ENCODE measurements at places on chromosomes 2 and 18. TPM values are rescaled to one million over a fixed set of nuclear protein-coding genes. Genes with fewer than 3 reads are reported as not detected.

Gene NEU4
- total RNA-seq, result 0.33 TPM

Gene PLEKHH2
- total RNA-seq, result 0.75 TPM

Gene ADD2
- total RNA-seq, result 22.0 TPM

Gene CHRND
- not detected for total RNA-seq

Gene NYAP2
- not detected for total RNA-seq

Gene EVX2
- total RNA-seq, result not detected

Gene SERPINB13
- not detected for total RNA-seq

Gene ASB18
- not detected for total RNA-seq

Gene HOXD12
- total RNA-seq, result not detected

Gene UGT1A4
- not detected for total RNA-seq

Gene LHCGR
- not detected for total RNA-seq

Gene GPD2
- 26.4 TPM for total RNA-seq

Gene DLGAP1
- not detected for total RNA-seq

Gene DSC2
- total RNA-seq, result 1.5 TPM

Gene ZNF512
- total RNA-seq, result 16.8 TPM

Gene MERTK
- 1.9 TPM for total RNA-seq

Gene TUBA3E
- not detected for total RNA-seq

Gene FEV
- not detected for total RNA-seq

Gene FSHR
- total RNA-seq, result not detected
